A549 treated with Hydrocortisone at 1 μM for 4 hours (cell line): ENCODE measurements at places on chromosomes 13 and 19. TPM values are rescaled to one million over a fixed set of nuclear protein-coding genes. Genes with fewer than 3 reads are reported as not detected.

Gene GPR12
- total RNA-seq: not detected in 5 replicates

Gene CYSLTR2
- total RNA-seq: not detected in 5 replicates

Gene COL5A3
- 2.7 to 4.3 TPM (median 3.0 TPM) in 5 replicates for total RNA-seq

Gene TLE6
- total RNA-seq: 3.5 to 5.9 TPM (median 4.5 TPM) in 5 replicates
